ENCODE measurements at places on chromosomes 4 and X. TPM values are rescaled to one million over a fixed set of nuclear protein-coding genes. Genes with fewer than 3 reads are reported as not detected.

DNA sequence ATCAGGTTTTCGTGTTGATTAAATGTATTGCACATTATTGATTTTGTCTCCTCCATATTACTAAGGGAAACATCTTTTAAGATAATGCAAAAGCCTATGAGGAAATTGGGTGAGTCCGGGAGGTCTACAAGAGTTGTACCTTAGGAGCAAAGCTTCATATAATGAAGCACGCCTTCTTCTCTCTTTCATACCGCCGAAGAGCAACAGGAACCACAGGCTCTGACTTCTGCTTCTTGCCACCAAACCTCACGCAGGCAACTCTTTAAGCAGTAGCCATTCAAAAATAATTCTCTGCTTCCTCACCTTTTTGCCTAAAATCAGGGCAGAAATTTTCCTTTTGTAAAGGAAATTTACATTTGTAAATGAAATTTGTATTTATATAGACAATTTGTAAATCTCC is 139.6 kb downstream of the SPRY1 start:
- DNase-seq: no peak

Gene SPRY1
- 209 TPM for total RNA-seq

Gene TMEM154
- 5.1 TPM for total RNA-seq

GRCh38 chr4:170723171-170723570 is 633.4 kb upstream of the AADAT start:
- DNase-seq: no peak

DNA sequence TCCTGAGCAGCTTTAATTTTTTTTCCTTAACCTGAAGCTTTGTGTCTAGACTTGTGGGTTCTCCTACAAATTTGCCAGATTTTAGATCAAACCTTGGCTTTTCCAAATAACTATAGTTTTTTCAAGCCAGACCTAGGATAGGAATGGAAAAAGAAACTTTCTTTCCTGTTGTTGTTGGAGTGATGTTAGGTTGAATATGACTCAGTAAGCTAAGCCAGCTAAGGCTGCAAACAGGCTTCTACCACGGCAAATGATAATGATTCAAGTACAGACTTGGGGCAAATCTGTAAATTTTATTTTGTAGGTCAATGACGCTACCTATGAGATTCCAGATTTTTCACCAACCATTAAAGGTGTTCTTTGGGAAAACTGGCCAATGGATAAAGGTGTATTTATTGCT is 45.6 kb downstream of the WDR19 start:
- no peak for DNase-seq

Gene UGT2B15
- not detected for total RNA-seq
